ENCODE measurements at places on chromosomes 4 and X.

DNA sequence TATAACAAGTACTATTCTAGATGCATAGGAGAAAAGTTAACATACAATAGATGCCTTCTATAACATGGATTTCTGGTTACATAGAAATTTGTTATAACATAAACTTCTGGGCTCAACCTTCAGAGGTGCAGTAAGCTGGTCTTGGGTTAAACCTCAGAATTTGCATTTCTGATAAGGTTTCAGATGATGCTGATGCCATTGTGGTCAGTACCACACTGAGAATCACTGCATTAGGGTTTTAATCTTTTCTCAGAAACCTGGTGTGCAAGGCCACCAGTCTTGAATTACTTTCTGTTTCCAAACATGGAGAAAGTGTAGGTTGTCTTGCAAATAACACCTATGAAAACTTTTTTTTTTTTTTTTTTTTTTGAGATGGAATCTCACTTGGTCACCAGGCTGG lies 146.2 kb downstream of the SPOCK3 start:
- no peak for DNase-seq

- DNase-seq: no peak
These were observed 57.3 kb upstream of the ZNF157 start for GRCh38 chrX:47313056-47313455.

DNA sequence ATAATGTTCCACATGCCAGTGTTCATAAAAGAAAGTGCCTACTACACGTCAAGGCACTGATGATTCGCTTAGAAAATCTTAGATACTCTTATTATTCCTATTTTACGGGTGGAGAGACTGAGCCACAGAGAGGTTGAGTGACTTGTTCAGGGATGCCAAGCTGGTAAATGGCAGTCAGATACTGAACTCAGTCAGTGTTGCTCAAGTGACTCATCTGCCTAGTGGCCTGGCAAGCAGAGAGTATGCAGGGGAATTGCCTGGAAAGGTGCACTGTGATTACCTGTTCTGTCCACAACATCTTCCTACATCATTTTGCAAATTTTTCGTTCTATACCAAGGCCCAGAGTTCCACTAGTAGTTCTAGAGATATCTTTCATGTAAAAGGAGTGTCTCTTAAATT lies 68.4 kb downstream of the RAPGEF2 start:
- DNase-seq: no peak

DNA sequence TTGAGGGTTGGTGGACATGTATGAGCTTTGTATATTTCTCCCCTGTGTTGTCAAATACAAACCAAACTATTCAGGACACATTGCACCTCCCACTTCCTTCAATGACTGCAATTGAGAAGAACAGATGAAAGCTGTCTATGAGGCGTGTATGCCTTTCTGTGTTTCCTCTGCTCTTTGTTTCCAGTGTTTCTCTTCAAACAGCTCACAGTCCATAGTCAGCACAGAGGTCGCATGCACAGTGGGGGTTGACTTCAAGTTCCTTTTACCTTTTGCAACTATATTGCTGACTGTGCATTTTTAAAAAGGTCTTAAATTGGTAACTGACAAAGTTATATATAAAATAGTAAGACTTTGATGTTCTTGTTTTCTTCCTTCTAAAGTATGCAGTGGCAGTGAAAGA lies 957.8 kb downstream of the C4orf33 start:
- DNase-seq: no peak

DNA sequence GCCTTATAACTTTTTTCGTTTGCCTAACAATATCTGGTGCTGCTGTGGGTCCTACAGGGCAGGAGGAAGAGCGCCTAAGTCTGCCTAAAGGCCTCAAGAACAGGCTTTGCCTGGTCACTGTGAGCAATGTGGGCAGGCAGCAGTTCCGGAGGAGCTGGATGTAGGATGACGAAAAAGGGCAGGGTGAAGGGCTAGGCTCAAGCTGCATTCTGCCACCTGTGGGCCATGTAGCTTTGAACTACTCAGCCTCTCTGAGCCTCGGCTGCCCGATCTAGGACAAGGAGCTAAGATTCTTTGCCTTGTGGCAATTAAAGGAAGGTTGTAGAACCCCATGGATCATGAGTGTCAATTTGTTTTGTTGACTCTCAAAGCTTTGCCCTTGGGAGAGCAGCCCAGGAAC lies 57.1 kb upstream of the MAMLD1 start:
- DNase-seq: no peak

GRCh38 chr4:139196462-139196861 lies 19.4 kb upstream of the ELF2 start:
- no peak for DNase-seq

DNA sequence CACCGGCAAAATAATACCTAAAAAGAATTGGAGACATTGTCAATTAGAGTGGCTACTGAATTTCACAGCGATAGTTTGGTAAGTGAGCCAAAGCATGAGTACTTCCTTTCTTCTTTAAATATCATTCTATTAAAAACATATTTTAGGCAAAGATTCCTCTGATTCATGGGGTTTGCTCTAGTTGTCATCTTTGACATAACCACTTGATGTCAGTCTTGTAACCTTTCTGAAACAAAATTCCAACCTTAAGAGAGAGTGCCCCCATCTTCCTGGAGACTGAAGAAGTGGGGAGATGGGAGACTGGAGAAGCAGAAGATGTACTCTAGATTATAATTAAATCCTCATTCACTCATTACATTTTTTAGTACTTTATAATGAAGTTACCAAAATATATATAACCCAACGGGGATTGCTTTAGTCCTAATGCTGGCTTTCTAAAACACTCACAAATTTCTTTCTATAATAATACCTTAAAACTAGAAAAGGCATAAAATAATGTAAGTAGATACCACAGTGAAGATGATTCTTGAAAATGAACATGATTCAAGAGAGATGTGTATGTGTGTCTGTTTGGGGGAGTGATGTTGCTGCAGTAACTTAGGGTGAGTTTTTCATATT lies 96.4 kb downstream of the EMCN start:
- no peak for DNase-seq

- DNase-seq: no peak
These were observed 6.3 kb downstream of the AMMECR1 start for GRCh38 chrX:110311437-110312230.

- DNase-seq: no peak
These were observed 32.4 kb upstream of the KIT start for GRCh38 chr4:54625391-54625790.

GRCh38 chr4:121217351-121217750 lies 53.2 kb upstream of the TNIP3 start:
- no peak for DNase-seq
